Left kidney (tissue), 8 donors: ENCODE measurements at places on chromosomes 7 and 10. TPM values are rescaled to one million over a fixed set of nuclear protein-coding genes. Genes with fewer than 3 reads are reported as not detected.

DNA sequence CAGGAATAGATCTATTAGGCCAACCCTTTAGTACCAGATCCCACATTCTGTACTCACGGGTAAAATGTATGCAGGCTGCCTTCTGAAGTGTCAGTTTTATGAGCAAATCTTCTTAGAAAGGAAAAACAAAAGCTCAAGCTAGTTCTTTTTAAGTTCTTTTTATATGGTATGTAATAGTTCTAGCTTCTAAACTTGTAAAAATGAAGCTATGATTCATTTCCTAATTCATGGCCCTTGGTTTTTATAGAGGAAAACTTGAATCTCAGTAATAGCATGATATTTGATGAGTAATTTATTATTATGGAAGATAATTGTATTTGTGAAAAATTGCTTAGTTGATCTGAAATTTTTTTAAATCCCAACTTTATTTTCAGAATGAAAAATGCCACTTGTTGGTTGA lies 54.3 kb downstream of the SLK start:
- no peak for DNase-seq

KIF20B gene
- 23.4 TPM for polyA plus RNA-seq

DNA sequence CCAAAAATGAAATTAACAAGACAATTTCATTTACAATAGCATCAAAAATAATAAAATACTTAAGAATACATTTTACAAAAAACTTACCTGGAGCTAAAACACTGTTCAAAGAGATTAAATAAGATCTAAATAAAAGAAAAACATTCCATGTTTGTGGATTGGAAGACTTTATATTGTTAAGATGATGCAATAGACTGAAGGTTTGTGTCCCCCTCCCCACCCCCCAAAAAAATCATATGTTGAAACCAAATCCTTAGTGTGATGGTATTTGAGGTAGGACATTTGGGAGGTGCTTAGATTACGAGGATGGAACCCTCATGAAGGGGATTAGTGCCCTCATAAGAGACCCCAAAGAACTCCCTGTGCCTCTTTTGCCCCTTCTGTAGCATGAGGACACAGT lies 117.6 kb downstream of the ZNF467 start:
- DNase-seq = no peak

GRCh38 chr7:24548390-24548789 lies 24.9 kb upstream of the PALS2 start:
- no peak for DNase-seq

- no peak for DNase-seq
Measured at GRCh38 chr7:50544992-50545391, 20.2 kb downstream of the DDC start.

SKAP2 gene
- 22.4 TPM for polyA plus RNA-seq

DNA sequence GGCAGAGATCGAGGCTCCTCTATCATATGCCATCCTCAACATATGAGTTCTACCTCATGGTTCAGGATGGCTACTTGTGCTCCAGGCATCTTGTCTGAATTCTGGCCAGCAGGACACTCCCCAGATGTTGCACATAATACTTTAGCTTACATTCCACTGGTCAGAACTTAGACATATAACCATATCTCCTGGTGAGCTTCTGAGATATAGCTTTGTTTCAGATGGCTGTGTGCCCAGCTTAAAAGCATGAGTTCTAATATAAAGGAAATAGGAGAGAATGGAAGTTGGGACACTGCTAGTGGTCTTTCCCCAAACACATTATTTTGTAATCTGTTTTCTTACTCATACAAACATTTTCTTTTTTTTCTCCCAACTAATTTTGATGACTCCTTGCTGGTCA lies 50.8 kb upstream of the IFRD1 start:
- no peak for DNase-seq

DNA sequence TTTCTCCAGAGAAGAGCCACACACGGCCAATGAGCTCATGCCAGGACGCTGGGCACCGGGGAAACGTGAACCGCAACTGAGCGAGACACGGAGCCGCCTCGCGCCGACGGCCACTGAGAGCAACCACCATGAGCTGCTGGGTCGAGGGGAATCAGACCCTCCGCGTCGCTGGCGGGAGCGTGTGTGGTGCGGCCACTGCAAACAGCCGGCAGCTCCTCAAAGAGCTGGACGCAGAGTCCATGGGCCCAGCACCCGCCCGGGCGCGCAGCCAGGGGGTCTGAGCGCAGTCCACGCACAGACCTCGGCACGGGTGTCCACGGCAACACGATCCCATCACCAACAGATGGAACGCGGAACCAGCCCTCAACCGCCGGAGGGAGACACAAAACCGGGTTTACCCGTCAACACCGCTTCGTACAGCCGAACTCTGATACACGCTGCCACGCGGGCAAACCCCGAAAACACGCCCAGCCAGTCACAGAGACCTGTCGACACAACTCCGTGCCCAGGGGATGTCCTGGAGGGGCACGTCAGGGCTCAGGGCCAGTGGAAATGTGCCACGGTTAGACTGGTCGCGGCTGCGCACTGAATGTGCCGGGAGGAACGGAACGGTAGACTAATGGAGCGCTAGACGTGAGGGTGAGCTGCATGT lies 147.1 kb downstream of the ELFN1 start:
- DNase-seq = no peak
